ENCODE measurements at places on chromosomes 12 and 14.

- peaks cover 54% of the 10 kb centered on the region for H3K4me1 ChIP-seq
- H3K4me3 ChIP-seq: peak overlapping the region; percentile 96
- H3K27me3 ChIP-seq: no peaks in the 10 kb centered on the region
- peaks cover 28% of the 10 kb centered on the region for H3K36me3 ChIP-seq
- peak overlapping the region; percentile 97 for H3K27ac ChIP-seq
- no peak for DNase-seq
Measured at GRCh38 chr14:24243336-24243836, 963 bp upstream of the TINF2 start.

- peaks cover 6% of the 10 kb centered on the region for H3K27me3 ChIP-seq
- no peaks in the 10 kb centered on the region for H3K36me3 ChIP-seq
- no peak overlapping the region for H3K4me3 ChIP-seq
- DNase-seq: no peak
- H3K27ac ChIP-seq: no peak overlapping the region
Measured at GRCh38 chr12:70823182-70823976, 97.2 kb downstream of the PTPRR start.

DNA sequence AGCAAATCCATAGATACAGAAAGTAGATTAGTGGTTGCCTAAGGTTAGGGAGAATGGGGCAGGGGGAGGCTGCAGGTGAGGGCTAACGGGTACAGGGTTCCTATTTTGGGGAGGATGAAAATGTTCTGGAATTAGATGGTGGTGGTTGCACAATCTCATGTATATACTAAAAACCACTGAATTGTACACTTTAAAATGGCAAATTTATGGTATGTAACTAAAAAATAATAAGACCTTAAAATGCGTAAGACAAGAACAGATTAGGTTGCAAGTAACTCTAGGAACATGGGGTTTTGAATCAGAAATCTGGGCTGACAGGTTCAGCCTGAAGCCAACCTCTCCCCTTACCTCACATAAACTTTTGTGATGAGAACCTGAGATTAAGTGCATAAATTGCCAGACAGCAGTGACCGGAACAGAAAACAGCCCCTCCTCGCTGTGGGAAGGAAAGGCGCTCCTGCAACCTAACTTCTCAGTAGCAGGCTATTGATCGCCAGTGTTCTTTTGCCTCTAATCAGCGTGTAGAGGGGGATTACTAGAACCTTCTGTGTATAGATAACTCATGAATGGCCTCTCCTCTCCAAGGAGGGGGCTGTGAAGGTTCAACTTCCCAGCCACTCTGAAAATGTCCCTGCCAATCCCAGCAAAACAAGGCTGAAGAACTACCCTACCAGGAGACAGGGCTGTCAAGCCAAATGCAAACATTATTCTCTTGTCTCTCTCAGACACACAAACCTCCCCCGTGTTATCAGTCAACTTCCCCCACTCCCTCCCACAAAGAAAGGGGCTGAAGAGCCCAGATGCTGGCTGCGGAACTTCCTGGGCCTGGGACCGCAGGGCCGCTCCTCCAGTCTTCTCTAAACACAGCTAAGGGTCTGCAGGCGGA is 1.9 kb downstream of the SSH1 start:
- H3K27ac ChIP-seq: peak overlapping the region; percentile 59
- peak overlapping the region; percentile 58 for H3K4me3 ChIP-seq
- H3K27me3 ChIP-seq: peaks cover 7% of the 10 kb centered on the region
- no peaks in the 10 kb centered on the region for H3K36me3 ChIP-seq
- H3K4me1 ChIP-seq: peaks cover 28% of the 10 kb centered on the region

DNA sequence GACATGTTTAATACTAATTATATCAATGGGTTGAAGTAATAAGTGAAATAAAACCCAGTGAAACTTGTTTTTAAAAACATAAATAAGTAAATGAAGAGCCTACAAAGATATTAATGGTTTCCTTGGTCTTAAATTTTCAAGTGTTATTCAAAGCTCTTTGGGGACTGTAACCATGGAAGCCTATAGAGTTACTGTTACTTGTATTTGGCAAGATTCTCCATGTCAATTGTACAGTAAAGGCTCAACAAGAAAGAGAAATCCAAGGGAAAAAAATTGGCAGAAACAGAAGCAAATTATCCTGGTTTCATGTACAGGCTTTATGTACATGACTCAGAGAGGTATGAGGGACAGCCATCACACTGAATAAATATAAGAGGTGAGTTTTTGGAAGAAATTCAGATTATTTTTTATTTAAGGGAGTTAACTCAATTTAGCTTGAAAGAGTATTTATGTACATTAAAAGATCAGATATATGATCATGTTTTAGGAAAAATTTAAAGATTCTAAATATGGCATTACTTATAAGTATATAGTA is 151.1 kb upstream of the HMGA2 start:
- no peaks in the 10 kb centered on the region for H3K36me3 ChIP-seq
- no peak overlapping the region for H3K4me3 ChIP-seq
- no peaks in the 10 kb centered on the region for H3K4me1 ChIP-seq
- H3K27ac ChIP-seq: no peak overlapping the region
- DNase-seq: no peak

DNA sequence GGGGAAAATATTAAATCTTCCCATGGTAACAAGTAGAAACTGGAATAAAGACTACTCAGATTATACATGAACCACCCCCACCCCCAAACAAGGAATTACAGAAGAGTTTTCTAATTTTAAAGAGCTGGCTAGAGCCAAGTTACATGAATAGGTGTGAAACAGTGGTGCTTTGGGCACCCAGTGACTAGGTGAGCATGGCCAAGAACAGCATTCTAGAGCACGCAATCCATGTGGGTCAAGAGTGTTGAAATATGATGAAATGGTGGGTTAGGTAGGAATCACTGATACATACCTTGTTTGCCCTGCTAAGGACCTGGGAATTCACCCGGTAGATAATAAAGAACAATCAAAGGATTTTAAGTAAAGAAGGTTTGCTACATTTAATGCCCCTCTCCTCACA is 118.1 kb upstream of the SLCO1C1 start:
- no peaks in the 10 kb centered on the region for H3K4me1 ChIP-seq
- no peaks in the 10 kb centered on the region for H3K27me3 ChIP-seq
- H3K27ac ChIP-seq: no peak overlapping the region
- no peak for DNase-seq
- H3K4me3 ChIP-seq: no peak overlapping the region

DNA sequence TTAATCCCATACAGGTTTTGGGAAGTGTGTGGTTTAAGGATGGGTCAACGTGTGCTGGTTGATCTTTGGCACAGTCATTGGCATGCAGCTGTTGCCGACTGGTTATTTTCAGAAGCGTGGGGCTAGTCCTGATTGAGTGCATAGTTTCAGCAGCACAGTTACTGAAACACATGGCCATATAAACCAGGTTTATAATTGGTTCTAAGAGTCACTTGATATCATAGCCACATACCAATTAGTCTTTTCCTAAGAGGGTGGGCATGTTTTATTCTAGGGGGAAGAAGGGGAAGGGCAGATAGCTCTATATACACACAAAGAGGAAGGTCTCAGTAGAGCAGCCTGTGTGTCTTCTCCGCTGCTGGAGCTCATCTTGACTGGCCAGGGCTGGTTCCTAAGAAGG is 11.0 kb upstream of the RPS6KL1 start:
- H3K36me3 ChIP-seq: no peaks in the 10 kb centered on the region
- no peak overlapping the region for H3K4me3 ChIP-seq
- H3K4me1 ChIP-seq: peaks cover 3% of the 10 kb centered on the region
- no peak for DNase-seq
- H3K27ac ChIP-seq: no peak overlapping the region

DNA sequence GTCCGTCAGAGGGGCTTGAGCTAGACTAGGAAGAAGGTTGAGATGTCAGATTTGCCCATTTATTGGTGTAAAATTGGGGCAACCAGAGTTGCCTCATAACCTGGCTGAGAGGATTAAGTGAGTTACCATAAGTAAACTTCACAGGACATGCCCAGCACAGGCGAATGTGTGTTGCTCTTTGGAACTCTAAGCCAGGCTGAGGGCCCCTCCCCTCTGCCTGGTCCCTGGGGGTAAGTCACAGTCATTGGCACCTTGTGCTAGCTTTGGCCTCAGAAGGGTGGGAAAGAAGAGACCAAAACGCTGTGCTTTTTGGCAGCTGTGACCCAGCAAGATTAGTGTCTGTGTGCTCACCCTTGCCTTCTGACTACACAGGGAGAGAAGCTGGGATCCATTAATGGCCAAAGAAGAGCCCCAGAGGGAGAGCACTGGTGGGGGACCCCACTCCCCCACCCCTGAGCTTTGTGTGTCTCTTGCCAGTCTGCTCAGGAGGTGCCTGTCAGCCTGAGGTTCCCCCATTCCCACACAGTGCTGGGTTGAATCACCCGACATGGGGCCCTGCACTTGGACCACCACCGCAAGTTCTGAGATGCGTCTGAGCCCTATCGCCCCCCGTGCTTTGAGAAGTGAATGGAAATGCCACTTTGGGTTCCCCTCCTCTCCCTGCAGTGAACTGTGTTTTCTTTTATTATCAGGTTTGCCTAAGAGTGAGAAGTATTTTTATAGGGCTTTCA is 74.1 kb downstream of the CACNA1C start:
- no peak overlapping the region for H3K27ac ChIP-seq
- H3K36me3 ChIP-seq: no peaks in the 10 kb centered on the region
- DNase-seq: no peak
- H3K4me1 ChIP-seq: no peaks in the 10 kb centered on the region
- no peaks in the 10 kb centered on the region for H3K27me3 ChIP-seq

- H3K27ac ChIP-seq: no peak overlapping the region
- no peak for DNase-seq
- no peaks in the 10 kb centered on the region for H3K4me1 ChIP-seq
- no peaks in the 10 kb centered on the region for H3K27me3 ChIP-seq
Measured at GRCh38 chr12:11704089-11704488, 54.6 kb downstream of the ETV6 start.
